ENCODE measurements at places on chromosomes 2 and 18. TPM values are rescaled to one million over a fixed set of nuclear protein-coding genes. Genes with fewer than 3 reads are reported as not detected.
A peak's percentile ranks its signal among the peaks of the same experiment; 100 is the strongest.

- no peak for DNase-seq
Measured at GRCh38 chr2:232013701-232014353, 52.3 kb downstream of the DIS3L2 start.

GRCh38 chr2:223260681-223261080 is 208.7 kb downstream of the KCNE4 start:
- no peak for DNase-seq

- DNase-seq = no peak
Measured at GRCh38 chr2:197556456-197556855, 40.6 kb downstream of the MOB4 start.

DNA sequence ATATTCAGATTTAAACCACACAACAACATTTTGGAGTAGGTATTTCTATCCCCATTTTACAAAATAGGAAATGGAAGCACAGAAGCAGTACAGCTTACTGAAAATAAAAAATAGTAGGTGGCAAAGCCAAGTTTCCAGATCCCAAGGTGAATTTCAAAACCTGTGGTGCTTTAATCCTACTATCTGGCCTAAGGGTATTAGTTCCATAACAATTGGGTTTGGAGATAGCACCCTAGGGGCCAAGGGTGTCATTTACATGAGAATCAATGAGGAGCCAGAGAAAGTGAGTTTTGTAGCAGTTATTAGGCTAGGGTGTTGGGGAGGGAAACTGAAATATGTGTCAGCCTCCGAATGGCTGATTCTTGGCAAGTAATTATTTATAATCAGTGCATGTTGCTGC is 24.9 kb downstream of the OSBPL6 start:
- no peak for DNase-seq

DNA sequence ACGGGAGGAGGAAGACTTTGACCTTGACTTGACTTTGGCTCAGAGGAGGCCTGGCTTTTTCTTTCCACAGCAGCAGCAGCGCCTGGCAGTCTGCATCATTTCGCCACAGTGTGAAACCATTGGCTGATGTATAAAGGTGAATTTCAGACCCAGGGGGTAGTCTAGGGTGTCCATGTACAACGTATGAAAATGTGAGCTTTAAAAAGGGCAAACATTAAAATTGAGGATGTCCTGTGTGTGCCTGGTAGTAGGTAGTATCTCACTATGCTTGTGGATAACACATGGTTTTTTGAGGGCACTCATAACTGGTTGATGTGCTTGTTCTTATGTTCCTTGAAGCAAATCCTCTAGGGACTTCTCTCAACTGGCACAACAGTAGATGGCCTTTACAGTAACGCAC is 86.1 kb downstream of the LPIN1 start:
- no peak for DNase-seq

DNA sequence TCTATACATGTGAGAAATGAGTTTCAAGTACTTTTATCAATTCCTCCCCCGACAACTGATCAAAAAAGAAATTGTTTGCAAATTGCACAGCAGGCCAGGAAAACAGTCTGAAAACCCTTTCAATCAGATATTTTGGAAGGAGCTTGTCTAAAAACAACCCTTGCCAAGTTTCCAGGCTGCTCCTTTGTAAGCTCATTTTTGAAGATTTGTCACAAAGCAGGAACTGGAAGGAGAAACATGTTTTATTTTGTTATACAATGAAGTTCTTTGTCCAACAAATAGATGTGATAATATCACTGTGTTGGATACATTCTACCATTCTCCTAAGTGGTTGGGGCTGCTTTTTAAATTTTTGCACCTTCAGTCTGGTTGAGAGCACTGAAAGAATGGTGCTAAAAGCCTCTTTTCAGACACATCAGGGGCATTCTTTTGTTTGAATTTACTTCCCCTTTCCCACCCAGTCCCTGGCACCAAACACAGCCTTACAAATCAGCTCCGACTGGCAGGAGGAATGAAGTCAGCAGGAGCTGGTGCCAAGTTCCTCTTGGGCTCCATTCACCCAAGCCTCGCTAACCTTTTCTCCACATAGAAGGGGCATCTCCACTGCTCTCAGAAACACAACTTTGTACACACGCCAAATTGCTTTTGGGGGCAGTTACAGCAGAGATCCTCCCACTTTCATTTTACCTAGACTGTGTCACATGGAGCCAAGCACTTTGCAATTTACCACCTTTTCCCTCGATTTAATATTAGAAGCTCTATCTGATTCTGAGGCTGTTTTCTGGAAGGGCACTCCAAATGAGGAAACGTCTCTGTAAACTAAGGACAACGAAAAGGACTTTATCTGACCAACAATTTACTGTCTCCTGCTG is 88.0 kb downstream of the C1D start:
- DNase-seq = no peak

DNA sequence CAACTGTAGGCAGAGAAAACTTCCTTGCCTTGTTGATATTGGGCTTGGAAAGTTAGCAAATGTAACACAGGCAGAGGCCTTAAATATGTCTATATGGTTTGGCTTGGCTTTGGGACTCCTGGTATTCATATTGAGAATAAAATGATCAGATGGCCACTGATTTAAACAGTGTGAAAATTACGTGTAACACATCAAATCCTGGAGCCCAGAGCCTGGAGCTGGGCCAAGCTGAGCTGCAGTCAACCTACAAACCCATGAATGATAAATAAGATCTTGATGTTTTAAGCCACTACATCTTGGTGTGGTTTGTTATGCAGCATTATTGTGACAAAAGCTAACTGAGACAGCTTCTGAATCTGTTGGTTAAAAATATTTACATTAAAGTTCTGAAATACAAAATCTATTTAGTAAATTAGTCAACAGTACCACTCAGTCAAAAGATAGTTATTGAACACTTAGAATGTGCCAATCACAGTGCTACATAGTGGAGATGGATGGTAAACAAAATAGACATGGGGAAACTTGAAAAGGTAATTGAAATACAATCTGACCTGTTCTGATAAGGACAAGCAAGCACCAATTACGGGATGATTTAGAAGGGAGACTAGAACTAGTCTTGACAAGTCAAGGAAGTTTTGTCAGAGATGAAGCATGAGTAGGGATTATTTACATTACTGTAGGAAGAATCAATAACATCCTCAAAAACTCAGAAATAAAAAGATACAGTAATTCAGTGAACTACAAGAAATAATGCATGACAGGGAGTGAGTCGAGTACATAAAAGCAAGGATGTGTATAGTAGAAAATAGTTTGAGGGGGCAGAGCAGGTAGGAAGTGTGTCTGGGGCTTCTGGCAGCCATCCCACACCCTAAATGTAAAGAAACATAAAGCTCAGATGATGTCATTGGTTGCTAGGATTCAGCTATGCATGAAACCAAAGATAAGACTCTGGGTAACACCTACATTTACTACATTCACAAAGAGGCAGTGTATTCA is 157.7 kb downstream of the HNMT start:
- no peak for DNase-seq

DNA sequence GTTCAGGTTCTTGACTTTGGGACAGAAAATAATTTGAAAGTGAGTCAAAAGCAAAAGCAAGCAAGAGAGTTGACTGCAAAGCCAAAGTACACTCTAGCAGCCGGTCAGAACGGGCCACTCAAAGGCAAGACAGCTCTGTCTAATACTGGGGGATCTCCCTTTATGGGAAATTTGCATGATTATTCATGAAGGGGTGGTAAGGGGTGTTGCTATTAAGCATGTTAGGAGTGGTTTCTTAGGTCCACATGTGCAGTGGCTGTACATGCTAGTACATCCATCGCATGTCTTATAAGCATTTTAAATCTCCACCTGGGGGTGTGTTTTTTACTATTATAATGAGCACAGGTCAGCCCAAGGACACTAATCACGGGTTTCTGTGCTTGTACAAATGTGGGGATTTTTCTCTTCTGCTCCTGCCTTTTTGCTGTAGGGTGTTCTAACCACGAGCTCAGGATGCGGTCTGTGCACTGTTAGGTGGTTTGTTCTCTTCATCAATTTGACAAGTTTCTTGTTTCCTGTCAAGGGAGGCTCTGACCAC is 60.2 kb upstream of the SPP2 start:
- DNase-seq = no peak

DNA sequence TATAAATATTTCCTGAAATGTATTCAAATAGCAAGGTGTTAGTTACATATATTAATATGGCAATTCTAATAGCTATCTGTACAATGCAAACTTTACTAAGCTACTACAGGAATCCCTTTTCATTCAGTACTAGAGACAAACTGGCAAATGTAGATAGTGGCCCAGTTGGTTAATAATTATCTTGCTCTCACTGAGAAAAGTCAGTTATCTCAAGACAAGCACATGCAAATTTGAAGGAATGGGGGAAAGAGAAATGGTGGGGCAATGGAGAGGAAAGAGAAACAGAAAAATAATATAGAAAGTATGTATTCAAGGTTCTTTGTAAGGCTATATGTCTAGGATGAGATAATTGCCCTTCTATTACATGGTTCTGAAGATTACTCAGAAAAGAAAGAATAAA is 280.0 kb downstream of the FIGN start:
- DNase-seq = no peak

DNA sequence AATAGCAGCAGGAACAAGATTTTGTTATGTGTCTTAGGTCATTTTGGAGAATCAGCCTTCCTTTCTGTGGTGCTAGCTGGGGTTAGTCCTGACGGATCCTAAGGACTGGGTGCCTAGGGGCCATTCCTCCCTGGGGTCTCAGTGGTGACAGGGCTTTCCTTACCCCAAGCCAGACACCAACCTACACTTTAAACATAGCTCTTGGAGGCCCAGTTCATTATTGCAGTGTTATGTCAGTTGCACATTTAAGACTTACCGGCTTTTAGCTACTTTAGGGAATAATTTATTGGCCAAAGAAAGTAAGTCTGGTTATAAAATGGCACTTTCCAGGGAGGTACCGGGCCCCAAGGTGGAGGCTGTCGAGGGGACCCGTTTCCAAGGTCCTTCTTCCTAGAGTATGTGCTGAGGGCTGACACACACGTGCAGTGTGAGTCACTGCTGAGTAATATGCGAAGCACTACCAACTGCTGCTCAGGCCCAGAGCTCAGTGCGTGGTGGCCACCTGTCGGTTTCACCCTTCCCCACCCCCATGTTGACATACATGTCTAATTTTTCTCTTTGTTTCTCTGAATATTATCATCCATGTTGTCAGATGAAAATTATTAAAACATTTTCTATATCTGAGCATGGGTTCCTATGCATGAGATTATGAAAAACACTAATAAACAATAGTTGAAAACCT is 37.0 kb upstream of the GRHL1 start:
- no peak for DNase-seq

GRCh38 chr2:120239488-120240287 is 13.0 kb upstream of the RALB start:
- DNase-seq = peak; percentile 69

DNA sequence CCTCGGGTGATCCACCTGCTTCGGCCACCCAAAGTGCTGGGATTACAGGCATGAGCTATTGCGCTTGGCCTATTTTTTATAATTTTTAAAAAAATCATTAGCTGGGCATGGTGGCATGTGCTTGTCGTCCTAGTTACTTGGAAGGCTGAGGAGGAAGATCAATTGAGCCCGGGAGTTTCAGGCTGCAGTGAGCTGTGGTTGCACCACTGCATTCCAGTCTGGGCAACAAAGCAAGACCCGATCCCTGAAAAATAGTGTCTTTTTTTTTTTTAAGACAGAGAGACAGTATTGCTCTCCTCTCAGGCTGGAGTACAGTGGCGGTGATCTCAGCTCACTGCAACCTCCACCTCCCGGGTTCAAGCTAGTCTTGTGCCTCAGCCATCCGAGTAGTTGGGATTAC is 4.8 kb downstream of the SSB start:
- DNase-seq = no peak

DNA sequence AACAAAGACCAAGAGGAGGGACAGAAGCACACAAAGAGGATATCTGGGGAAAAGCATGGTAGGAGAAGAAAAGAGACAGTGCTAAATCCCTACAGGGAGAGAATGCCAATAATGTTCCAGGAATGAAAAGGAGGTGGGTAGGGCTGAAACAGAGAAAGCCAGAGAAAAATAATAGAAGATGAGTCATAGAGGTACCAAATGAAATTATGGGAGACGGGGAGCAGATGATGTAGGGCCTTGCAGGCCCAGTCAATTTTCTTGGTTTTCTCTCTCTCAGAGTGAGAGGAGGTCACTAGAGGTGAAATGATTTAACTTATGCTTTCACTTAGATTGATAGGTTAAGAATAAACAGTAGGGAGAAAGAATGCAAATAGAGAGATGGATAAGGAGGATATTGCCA is 61.5 kb downstream of the RPRM start:
- no peak for DNase-seq

DNA sequence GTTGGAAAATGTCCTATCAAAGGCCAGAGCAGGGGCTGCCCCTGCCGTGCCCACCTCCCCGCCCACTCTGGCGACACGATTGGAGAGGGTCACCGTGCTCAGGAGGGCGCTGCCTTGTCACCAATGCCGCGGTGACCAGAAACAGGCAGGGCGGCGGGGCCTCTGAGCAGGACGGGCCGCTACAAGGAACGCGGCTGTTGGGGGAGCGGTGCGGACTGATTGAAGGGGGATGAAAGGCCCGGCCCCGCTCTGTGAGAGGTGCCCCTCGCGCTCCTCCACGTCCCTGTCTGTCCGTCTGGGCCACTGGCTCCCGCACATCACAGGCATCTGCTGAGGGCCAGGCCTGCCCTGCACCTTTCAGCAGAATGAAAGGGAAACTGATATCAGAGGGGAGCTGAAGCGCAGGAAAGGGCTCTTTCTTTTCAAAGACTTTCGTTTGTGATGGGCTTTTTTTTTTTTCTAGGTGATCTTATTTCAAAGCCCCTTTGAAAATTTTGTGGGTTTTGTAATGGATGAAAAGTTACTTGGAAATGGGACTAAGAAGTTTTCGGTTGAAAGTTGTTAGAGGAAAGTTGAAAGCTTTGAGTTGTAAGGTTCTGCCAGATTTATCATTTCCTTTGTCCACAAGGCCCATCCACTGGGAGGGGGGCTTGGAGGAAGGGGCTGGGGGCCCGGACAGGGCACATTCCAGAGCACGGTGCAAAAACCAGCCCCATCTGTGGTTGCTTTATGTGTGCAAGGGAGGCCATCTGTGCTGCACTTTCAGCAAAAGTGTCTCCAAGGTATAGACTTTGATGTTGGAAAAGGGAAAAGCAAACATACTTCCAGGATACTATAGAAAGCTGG is 244.2 kb downstream of the KLHL29 start:
- DNase-seq = no peak

DNA sequence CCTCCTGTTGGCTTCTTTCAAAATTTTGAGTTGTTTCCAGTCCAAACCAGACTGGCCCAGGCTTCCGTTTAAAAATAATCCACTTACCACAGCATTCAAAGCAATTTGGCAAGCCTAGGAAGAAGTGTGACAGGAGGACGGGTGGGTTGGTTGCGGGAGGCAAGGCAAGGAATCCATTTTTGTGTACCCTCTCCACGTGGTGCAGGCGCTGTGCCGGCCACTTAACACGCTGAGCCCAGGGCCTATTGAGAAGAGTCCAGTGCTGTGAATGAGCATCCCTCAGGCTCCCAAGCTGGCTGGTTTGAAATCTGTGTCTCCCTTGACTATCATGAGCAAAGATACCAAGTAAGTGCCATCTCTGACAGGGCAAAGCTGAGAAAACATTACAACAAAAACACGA is 160.9 kb downstream of the NCKAP5 start:
- no peak for DNase-seq

- DNase-seq = no peak
Measured at GRCh38 chr2:205739620-205740019, 57.3 kb downstream of the NRP2 start.

- DNase-seq = no peak
Measured at GRCh38 chr2:41495050-41495449, 552.8 kb upstream of the PKDCC start.

UGT1A10 gene
- total RNA-seq = not detected

SETBP1 gene
- 8.7 TPM for total RNA-seq

ERCC3 gene
- total RNA-seq = 24.2 TPM

CHRNA1 gene
- total RNA-seq = not detected

ALPP gene
- total RNA-seq = not detected

FASTKD2 gene
- 34.3 TPM for total RNA-seq
